Stimulated activated CD8-positive, alpha-beta memory T cell treated with anti-CD3 and anti-CD28 coated beads, Interleukin-4, amount 100 ng/mL, for 1 hour (primary cell): ENCODE measurements at places on chromosomes 6 and 20.

DNA sequence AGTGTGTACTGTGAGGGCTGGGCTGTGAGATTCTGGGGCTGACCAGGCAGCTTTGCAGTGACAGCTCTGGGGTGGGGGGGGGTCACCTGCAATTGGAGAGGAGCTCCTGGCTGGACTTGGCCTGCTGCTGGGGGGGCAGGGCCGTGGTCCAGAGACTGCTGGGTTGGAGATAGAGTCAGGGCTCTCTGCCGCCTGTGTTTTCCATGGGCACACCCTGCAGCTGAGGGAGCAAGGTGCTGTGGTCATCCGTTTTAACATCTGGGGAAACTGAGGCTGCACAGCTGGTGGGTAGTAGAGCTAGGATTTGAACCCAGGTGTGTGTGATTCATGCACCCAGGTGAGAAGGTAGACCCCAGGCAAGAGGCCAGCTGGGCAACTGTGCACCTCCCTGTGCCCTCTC is 7.3 kb downstream of the DLGAP4 start:
- DNase-seq, result no peak

DNA sequence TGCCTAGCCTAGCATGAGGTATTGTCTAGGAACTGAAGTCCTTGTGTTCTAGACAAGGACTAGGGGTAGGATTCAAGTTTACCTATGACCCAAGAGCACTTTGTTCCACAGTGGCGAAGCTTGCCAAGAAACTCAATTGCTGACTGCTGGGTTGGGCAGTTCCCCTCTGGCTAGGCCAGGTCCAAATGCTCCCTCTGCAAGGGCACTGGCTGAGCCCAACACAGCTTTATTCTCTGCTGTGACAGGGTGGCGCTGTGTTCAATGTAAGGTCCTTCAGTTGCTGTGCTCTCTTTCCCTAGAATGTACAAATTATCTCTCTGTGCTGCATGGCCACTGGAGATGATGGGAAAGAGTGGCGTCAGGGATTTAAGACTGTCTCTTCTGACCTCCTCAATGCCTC is 950.8 kb downstream of the HACE1 start:
- no peak for DNase-seq

DNA sequence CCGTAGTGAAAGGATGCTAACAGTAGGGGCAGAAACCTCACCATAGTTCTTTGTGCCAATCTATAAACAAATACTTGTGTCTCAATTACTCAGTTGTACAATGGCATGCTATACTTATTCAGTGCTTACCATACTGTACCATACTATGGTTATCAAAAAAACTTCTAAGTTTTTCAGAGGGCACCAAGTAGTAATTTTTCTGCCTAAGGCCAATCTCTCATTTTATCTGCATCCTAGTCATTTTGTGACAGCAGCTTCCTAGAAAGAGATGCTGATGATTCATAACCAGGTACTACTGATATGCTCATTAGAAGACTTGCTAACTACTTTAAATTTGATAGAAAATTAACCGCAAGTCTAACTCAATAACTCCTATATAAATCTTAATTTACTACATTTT is 42.9 kb downstream of the TMEM244 start:
- DNase-seq, result no peak

GRCh38 chr6:28218312-28219248 is 6.5 kb upstream of the ZSCAN9 start:
- DNase-seq, result no peak

- DNase-seq, result no peak
Observed at GRCh38 chr6:37838219-37838921, 18.8 kb downstream of the ZFAND3 start.

DNA sequence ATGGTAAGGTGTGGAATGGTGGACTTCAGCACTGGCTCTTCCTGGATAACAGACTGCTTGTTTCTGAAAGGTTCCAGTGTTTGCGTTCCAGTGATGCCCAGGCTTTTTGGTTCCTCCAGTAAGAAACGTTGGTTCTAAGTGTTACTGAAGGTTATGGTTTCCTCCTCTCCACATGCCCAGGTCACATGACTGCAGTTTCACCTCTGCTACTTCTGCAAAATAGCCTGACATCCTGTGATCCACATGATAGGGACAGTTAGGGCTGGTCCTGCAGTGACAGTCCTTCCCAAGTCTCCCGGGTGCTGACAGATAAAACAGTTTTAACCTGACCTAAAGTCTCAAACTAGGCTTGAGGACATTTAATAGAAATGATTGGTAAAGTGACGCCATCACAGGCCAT is 132.2 kb upstream of the CST7 start:
- no peak for DNase-seq

DNA sequence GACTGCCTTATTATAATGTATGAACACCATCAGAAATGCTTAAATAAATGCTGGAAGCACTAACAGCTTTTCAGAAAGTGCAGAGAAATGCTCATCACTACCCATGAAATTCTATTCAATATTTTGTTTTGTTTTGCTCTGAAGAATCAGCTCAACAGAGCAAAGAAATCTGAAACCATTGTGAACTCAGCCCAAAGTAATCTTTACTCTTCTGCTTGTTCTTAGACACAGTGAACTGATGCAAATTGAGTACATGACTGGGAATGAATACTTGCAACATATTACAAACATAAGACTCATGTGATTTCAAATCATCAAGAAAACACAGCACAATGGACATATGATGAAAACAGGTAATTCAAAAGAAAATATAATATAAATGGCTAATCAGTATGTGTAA is 404.6 kb upstream of the OPRM1 start:
- DNase-seq, result no peak

GRCh38 chr6:136011475-136011874 is 160.0 kb downstream of the PDE7B start:
- DNase-seq, result no peak

DNA sequence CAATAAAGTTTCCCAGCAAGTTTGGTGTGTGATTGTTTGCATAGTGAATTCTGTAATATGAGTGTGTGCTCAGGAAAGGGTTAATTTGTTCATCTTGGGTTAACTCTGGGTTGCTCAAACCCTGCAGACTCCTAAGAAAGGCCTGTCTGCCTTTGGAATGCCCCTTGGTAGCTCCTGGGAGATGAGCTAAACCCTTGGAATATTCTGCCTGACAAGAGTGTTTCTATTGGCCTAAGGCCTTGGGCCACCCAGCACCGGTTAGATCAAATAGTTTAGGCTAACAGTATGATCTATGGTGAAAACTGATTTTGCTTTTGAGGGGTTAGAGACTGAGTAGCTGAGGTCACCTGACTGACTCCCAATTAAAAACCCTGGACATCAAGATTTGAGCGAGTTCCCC is 248.3 kb downstream of the GRM1 start:
- no peak for DNase-seq

DNA sequence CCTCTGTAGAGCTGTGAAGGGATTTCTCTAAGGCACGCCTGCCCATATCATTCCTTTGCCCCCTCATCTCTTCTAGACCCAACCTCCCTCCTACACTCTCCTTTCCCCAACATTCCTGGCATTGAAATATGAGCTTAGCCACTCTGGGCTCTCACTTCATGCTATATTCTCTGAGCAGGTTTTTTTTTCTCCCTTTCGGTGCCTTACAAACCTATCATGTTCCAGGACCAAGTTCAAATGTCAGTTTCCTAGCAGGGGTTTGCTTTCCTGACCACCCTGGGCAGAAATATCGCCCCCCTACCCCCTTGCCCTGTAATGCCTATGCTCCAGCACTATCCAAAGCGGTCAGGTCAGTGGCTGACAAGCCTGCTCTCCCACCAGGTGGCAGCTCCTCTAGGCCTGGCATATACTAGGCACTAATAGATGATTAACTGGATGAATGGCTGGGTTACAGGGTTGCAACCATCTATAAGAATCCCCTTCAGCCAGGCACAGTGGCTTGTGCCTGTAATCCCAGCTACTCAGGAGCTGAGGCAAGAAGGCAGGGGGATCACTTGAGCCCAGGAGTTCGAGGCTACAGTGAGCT is 25.7 kb upstream of the AAR2 start:
- no peak for DNase-seq

DNA sequence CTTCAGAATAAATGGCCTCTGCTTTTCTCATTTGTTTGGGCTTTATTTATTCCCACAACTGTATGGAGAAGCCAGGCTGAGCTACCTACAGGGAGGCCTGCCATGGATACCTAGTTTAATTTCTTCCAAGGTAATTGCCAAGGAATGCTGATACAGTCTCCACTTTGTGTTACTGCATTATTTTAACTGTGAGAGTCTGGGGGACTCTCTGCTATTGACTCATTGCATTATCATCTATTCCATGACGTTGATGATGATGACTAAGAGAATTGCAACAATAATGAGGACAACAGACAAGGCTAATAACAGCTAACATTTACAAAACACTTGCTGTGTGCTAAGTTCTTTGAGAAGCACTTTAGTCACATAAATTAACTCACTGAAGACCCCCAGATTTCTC is 88.3 kb upstream of the COL21A1 start:
- no peak for DNase-seq

DNA sequence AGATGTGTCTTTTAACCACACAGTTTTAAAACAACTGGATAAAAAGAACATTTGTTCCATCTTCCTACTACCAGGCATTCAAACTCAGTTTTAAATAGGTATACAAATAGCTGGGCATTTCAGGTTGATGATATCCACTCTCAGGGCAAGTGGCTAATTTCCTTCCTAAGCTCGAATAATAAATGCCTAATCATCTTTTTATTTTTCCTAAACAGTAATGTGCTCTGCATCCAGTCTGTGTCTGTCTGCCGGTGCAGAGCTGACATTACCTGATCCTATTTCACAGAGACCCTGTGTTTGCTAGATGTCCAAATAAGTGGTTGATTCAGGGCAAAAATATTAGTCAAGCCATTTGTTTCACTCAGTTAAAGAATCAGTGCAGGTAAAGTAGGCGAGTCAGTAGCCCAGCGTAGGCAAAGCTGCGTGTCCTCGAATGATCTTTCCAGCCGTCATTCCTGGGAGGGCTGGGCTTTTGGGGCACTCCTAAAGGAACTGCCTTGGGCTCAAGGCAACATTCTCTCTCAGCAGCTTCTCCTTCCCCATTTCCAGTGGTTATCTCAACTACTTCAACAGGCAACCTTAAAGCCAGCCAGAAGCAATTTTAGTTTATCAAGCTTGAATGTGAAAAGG is 74.2 kb upstream of the BMP2 start:
- DNase-seq, result no peak

GRCh38 chr6:157791450-157791849 is 31.6 kb upstream of the SNX9 start:
- no peak for DNase-seq

DNA sequence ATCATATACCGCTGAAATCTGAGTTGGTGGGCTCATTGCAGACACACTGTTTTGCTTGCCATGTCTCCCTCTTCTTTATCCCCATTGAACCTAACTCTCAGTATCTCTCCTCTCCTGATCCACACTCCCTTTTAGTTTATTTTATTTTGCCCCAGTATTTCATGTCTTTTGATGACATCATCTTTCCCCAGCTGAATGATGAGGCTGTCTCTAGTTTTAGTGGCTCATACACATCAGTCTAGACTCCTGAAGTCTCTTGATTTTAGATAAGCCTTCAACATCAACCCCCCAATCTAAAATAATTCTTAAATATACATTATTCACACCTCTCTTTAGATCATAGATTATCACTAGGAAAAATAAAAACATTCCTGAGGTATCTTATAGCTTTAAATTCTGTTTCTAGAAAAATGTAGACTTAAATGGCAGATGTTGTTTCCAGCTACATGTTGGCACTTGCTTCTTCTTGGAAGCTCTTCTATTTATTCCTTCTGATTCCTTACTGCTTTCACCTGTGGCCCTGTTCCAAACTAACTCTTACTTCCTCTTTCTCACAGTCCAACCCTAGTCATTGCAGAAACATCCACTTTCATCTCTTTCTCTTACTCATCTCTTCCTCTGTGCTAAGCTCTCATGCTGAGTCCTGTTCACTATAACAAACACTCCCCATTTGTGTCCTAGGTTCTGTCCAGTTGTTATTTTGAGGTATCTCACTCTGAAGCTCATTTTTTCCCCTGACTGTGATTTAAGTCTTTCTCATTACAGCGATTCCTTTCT is 191.9 kb upstream of the SLC35B3 start:
- no peak for DNase-seq

GRCh38 chr6:143368426-143368825 is 82.1 kb downstream of the ADAT2 start:
- no peak for DNase-seq

- DNase-seq, result no peak
Observed at GRCh38 chr20:49400410-49400809, 82.1 kb downstream of the KCNB1 start.

DNA sequence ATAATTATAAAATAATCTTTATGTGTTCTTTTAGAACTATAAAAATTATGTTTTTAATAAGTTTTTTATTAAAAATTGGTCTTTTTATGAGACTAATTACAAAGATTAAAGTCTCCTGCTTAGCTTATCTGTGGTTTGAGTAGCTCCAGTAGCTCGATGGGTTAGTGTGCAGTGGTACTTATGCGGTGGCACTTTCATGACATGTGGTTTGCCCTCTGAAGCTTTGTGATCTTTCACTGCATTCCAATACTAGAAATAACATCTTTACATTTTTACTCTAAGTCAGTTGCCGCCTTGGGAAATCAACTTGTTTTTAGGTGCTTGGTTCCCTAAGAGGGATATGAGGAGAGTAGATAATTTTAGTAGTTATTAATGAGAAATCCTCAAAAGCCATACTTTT is 699.5 kb upstream of the FLRT3 start:
- DNase-seq, result no peak

DNA sequence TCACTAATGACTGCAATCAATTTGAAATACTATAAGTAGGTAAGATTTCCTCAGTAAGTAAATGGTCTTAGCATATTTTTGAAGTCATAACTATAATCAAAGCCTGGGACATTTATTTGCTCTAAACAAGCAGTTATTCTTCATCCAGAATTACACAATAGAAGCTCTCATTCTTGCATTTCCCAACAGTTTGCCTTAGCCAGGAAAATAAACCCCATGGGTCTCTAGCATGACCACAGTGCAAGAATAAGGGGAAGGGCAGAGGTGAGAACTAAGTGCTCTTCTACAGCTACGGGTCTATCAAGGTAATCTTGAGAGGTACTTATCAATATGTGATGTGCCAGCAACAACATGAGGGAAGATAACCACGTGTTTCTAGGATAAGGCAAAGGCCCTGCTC is 14.1 kb upstream of the HLA-C start:
- no peak for DNase-seq

GRCh38 chr6:56403745-56404144 is 156.4 kb upstream of the COL21A1 start:
- DNase-seq, result no peak

DNA sequence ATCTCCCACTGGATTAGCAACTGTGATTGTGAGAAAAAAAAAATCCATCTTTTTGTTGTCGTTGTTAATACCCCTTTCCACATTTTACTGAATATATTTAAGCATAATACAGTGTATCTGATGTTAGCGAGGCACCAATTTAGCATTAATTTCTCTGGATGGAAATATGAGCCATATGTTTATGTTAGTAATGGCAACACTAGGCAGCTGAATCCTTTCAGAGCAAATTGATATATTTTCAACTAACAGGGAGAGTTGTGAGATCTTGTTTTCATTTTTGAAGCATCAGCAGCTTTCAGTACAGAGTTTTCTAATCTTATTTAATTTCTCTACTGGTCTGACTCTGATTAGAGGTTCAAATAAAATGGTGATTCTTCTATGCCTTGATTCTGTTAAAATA is 84.8 kb upstream of the HDAC2 start:
- DNase-seq, result no peak
